ENCODE measurements at places on chromosomes 7 and 10.

DNA sequence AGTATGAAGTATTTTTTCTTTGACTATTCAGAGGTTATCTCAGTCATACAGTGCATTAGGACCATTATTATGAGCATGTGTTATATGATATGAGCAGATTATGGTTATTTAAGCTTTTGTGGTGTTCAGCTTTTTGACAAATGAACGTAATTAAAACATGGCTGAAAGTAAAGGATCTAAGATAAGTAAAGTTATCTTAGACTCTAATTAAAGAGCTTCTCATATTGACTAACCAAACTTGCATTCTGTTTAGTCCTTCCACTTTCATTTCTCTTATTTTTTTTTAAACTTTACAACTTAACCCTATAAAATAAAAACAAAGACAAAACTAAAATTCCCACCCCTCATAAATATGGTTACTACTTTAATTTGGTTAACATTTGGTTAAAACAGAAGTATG, 6.9 kb upstream of the GPR85 start:
- DNase-seq, result no peak

GRCh38 chr10:20714518-20714917, 182.6 kb downstream of the NEBL start:
- no peak for DNase-seq

DNA sequence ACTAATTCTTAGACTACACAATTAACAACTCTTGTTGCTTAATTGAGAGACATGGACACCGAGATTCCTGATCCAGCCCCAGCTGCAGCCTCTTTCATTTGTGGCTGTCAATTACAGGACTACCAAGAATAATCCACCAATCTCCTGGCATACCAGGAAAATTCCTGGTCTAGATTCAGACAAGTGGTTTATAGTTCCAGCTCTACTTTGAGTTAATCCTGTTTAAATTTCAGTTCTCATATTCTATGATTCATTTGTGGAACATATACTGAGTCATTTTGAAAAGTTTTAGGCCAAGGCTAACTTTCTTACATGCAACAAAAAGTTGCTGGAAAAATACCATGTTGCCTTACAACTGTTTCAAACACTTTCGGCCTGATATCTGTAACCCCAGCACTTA, 253.5 kb downstream of the MAGI2 start:
- no peak for DNase-seq

- DNase-seq, result no peak
Observed at GRCh38 chr7:17436126-17436525, 137.7 kb downstream of the AHR start.

DNA sequence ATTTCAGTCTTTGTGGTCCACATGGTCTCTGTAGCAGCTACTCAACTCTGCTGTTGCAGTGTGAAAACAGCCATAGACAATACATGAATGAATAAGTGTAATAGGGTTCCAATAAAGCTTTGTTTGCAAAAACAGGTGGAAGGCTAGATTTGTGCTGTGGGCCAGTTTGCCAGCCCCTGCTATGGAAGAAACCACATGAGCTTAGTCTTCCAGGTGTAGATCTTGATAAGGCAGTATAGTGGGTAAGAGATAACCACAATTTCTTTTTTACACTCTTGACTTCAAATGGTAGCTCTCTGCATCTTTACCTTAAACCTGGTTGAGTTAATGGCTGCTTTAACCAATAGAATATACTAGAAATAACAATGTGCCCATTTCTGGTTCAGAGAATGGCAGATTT, 135.0 kb upstream of the PALS2 start:
- no peak for DNase-seq

All from right lung (tissue), 10 donors.